ENCODE measurements at places on chromosomes 2 and 18. TPM values are rescaled to one million over a fixed set of nuclear protein-coding genes. Genes with fewer than 3 reads are reported as not detected.

DNA sequence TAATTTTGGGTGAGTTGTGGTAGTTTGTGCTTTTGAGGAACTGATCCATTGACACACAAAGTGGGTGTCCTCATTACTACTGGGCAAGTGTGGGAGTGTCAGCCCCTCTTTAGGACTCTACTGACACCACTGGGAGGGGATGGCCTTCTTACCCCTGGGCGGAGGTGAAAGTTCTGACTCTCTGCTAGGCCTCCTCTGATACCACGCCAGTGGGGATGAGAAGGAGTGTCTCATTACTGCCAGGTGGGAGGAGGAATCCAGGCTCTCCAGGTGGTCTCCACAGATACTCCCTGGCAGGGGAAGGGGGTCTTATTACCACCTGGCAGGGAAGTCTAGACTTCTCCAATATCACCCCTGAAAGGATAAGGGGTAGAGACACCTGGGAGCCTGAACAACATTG, 9.1 kb downstream of the LCLAT1 start:
- H3K27me3 ChIP-seq = no peaks in the 10 kb centered on the region
- H3K27ac ChIP-seq = no peak overlapping the region
- no peak overlapping the region for H3K4me3 ChIP-seq
- peaks cover 8% of the 10 kb centered on the region for H3K4me1 ChIP-seq
- DNase-seq = no peak
- no peaks in the 10 kb centered on the region for H3K36me3 ChIP-seq

DNA sequence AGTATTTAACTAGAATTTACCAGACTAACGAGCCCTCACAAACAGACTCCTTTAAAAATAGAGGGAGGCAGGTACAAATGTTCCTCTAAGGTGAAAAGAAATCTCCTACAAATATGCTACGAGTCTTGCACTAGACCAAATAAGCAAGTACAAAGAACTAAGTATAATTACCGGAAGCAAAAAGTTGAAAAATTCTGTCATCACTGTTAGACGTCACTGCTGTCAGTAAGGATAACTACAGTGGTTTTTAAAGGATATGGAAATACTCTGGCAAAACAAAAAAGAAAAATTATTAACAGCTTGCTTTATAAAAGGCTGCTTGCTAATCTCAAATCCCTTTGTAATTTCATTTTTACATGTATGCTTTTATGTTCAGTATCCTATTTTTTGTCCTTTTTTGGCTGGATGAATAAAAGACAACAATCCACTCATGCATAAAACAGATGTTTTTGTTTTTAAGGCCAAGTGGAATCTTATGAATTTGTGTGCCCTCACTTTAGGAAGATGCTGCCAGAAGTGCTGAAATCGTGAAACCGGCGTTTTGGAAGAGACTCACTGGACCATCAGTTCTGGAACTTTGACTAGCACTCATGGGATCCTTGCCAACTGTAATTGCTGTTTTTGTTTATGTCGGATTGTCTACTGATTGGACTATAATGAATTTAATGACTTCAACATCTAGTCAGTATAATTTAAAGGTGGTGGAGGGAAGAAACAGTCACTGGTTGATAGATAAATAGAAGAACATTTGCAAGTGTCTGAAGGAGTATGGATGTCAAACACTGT, 6.7 kb downstream of the ZNF521 start:
- no peak overlapping the region for H3K4me3 ChIP-seq
- no peak for DNase-seq
- no peaks in the 10 kb centered on the region for H3K36me3 ChIP-seq
- H3K27ac ChIP-seq = no peak overlapping the region
- H3K4me1 ChIP-seq = peaks cover 6% of the 10 kb centered on the region

DNA sequence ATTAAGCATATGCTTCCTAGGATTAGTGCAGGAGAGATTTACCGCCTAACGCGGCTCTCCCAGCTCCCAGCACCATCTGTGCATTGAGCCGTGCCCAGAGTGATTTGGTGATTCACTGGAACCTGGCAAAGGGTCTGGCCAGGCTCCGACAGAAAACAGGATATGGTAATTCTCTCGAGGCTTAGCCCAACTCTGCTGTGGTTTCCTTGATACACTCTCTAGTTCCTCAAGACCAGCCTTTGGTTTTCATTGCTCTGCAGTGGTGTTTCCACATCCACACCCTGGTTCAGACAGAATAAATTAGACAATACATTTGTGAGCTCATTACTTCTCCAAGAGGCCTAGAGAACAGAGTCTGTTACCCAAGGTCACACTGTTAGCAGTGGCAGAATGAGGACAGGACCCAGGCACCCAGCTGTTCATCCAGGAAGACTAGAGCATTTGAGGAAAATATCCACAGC, 23.0 kb upstream of the SMAD2 start:
- no peak for DNase-seq
- no peak overlapping the region for H3K4me3 ChIP-seq
- no peaks in the 10 kb centered on the region for H3K36me3 ChIP-seq
- H3K27ac ChIP-seq = no peak overlapping the region
- no peaks in the 10 kb centered on the region for H3K27me3 ChIP-seq
- peaks cover 5% of the 10 kb centered on the region for H3K4me1 ChIP-seq

DNA sequence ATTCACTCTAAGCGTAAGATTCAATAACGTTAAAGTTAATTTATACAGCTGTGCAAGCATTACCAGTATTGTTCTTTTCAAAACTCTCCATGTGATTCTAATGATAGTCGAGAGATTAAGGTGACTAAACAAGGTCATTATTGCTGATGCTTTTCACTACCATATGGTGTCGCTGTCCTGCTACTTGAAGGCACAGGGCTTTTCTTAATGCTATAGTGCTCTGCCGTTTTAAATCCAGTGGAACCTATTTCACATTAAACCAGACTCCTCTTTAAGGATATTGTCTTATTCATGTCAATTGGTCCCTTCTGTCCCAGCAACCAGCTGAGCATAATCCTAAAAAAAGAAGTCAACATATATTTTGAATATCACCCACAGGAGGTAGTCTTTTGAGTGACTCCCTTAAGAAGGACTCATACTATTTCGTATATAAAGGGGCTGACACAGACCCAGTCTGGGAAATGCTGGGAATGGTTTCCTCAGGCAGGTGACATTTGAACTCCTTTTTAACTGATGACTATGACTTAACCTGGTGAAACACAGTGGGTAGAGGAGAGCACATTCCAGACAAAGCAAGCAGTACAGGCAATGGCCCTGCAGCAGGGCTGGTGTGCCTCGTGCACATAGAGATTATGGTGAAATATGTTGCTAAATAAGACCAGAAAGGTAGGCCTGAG, 53.9 kb upstream of the CYTIP start:
- no peaks in the 10 kb centered on the region for H3K36me3 ChIP-seq
- no peak overlapping the region for H3K4me3 ChIP-seq
- no peak overlapping the region for H3K27ac ChIP-seq
- no peak for DNase-seq
- H3K4me1 ChIP-seq = no peaks in the 10 kb centered on the region
- H3K27me3 ChIP-seq = no peaks in the 10 kb centered on the region

LRRTM1 gene
- 0.37 TPM for total RNA-seq

IMPACT gene
- 16.9 TPM for total RNA-seq

PDE1A gene
- total RNA-seq = 12.9 TPM

UGT1A4 gene
- total RNA-seq = not detected
